ENCODE measurements at places on chromosomes 4 and X. TPM values are rescaled to one million over a fixed set of nuclear protein-coding genes. Genes with fewer than 3 reads are reported as not detected.
A peak's percentile ranks its signal among the peaks of the same experiment; 100 is the strongest.

Gene MAGEA8
- not detected for total RNA-seq

DNA sequence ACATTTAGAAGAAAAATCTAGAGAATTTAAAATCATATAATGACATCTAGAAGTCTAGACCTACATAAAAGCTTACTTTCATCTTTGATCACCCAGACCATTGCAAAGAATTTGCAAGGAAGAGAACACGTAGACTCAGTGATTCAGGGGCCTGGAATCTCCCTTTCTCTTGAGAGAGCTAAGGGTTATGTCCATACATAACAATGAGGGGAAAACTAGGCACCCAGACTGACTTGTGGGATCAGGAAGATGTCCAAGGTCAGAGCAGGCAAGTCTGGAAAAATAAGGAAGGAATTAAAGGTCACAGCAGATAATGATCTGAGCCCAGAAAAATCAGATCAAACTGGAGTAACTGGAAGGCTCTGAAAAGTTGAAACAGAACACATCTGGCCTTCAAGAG is 198.4 kb upstream of the SFRP2 start:
- DNase-seq, result no peak
- H3K36me3 ChIP-seq, result no peaks in the 10 kb centered on the region
- H3K4me1 ChIP-seq, result no peaks in the 10 kb centered on the region
- H3K27me3 ChIP-seq, result no peaks in the 10 kb centered on the region
- H3K4me3 ChIP-seq, result no peak overlapping the region

- no peaks in the 10 kb centered on the region for H3K27me3 ChIP-seq
- DNase-seq, result no peak
- H3K4me1 ChIP-seq, result no peaks in the 10 kb centered on the region
- H3K4me3 ChIP-seq, result no peak overlapping the region
These were observed 67.9 kb upstream of the OGT start for GRCh38 chrX:71464968-71465367.

Gene FABP2
- not detected for total RNA-seq

Gene GLRA3
- not detected for total RNA-seq

- no peak overlapping the region for H3K27ac ChIP-seq
- H3K36me3 ChIP-seq, result no peaks in the 10 kb centered on the region
- no peak for DNase-seq
- no peaks in the 10 kb centered on the region for H3K27me3 ChIP-seq
These were observed 23.9 kb downstream of the TBC1D19 start for GRCh38 chr4:26607776-26608175.

DNA sequence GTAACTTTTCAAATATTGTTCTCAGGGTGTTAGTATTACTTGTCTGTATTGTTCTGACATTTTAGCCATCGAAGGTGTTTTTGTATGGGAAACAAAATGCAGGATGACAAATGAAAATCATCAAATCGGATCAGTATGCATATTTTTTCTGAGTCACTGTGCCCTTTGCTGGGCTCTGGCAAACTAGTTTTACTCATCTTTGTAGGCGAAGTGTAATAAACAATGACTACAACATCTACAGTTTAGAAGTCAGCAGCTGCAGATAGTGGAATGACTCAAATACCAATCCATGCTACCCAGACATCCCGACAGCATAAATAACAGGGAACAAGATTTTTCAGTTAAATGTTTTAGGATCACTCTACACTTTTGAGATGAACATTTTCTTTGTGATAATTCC is 557.3 kb upstream of the TENM3 start:
- DNase-seq, result no peak
- H3K27ac ChIP-seq, result no peak overlapping the region
- no peaks in the 10 kb centered on the region for H3K36me3 ChIP-seq

Gene MSANTD1
- total RNA-seq, result 1.1 TPM

- peaks cover 7% of the 10 kb centered on the region for H3K27me3 ChIP-seq
- no peak overlapping the region for H3K27ac ChIP-seq
- no peak overlapping the region for H3K4me3 ChIP-seq
These were observed 289.1 kb downstream of the PCDH19 start for GRCh38 chrX:100120956-100121355.

DNA sequence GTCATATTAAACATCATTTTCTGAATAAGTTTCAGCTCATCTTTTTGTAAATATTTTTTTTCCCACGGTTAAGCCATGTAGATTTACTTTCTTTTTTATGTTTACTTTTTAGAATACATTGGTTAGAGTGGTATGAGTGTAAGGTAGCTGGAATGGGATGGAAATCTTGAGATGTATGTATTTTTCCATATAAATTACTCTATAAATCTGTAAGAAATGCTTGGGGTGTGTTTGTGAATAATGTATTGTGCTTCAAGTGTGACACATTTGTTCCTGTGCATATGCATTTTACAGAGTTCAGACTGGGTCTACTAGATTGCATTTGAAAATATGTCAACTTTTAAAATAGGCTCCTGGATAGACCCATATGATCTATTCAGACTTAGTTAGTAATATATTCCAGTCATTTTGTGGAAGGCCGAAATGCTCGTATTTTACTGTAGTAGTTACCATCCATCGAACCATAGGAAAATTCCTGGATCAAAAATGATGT is 756.8 kb downstream of the RAPGEF2 start:
- no peak for DNase-seq
- H3K27me3 ChIP-seq, result no peaks in the 10 kb centered on the region
- no peak overlapping the region for H3K27ac ChIP-seq
- H3K36me3 ChIP-seq, result no peaks in the 10 kb centered on the region

GRCh38 chrX:118839334-118839958 is 15.8 kb downstream of the ZCCHC12 start:
- peaks cover 3% of the 10 kb centered on the region for H3K4me1 ChIP-seq
- peaks cover 5% of the 10 kb centered on the region for H3K27me3 ChIP-seq
- peak overlapping the region; percentile 52 for H3K4me3 ChIP-seq
- H3K27ac ChIP-seq, result peak overlapping the region; percentile 15
- DNase-seq, result peak; percentile 68
- no peaks in the 10 kb centered on the region for H3K36me3 ChIP-seq

DNA sequence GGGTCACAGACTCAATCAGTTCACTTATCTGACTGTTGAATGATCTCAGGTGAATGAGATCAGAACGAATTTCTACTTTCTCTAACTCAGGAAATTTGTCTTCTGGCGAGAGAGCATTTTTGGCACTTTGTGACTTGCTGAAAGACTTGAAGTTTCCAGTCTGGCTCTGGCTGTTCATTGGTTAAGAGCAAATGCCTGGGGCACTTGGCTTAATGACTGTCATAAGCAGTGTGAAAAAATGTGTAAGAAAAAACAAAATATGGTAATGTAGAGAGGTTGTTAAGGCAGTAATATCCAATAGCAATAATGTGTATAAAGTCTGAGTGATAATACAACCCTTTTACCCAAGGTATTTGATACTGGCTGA is 71.3 kb upstream of the PGRMC2 start:
- no peak for DNase-seq
- no peaks in the 10 kb centered on the region for H3K36me3 ChIP-seq
- H3K4me3 ChIP-seq, result no peak overlapping the region
- no peaks in the 10 kb centered on the region for H3K27me3 ChIP-seq
- no peak overlapping the region for H3K27ac ChIP-seq

Gene IQSEC2
- 24.5 TPM for total RNA-seq

Data from lung (tissue), 17 donors.